ENCODE measurements at places on chromosomes 4 and X. TPM values are rescaled to one million over a fixed set of nuclear protein-coding genes. Genes with fewer than 3 reads are reported as not detected.

The CCKAR gene
- total RNA-seq, result not detected

The PABPC1L2B gene
- not detected for total RNA-seq

The KLHL4 gene
- total RNA-seq, result 87.8 TPM

The TLR7 gene
- total RNA-seq, result not detected

The TCEAL6 gene
- not detected for total RNA-seq

The FOXR2 gene
- not detected for total RNA-seq
